ENCODE measurements at places on chromosomes 4 and X.

DNA sequence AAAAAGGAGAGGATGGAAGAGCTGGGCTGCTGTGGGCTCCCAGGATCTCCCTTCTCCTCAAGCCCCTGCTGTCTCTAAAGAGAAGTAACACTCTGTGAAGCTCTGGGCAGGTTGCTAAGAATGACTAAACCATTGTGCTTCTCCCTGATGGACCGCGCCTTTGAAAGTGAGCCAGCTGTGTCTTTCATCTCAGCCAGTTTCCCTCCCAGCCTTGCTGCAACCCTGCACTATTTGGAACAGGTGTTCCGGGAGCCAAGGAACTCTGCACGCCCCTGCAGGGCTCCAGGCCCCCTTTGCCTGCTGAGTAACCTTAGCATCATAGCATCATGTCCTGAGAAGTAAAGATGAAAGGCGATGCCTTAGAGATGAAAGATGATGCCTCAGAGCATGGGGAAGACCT lies 39.7 kb downstream of the SMIM20 start:
- peak; percentile 77 for DNase-seq

DNA sequence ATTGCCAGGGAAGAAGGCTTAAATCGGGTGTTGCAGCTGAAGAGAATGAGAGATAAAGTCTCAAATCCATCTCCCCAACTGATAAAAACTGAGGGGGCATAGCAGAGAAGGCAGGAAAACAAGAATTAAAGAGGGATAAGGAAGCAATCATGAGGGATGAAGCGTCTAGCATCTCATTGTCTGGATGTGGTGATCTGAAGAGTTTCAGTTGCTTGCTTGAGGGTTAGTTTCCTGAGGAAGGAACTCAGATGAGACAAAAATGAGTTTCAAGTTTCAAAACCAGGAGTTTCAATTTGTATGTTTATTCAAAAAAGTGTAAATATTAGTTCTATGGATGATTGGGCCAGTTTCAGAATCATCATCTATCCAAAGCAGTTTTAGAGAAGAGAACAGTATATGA lies 496.9 kb downstream of the RAB28 start:
- DNase-seq: no peak

DNA sequence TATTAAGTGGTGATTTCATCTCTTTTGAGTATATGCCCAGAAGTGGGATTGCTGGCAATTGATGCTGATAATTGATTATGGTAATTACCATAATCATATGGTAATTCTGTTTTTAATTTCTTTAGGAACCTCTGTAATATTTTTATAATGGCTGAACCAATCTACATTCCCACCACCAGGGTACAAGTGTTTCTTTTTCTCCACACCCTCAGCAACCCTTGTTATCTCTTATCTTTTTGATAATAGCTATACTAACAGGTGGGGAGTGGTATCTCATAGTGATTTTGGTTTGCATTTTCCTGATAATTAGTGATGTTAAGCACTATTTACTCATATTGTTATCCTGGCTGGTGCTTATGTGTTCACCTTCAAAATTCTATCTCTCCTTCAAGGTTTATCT lies 212.6 kb downstream of the FMR1NB start:
- DNase-seq: no peak

GRCh38 chrX:155995321-155995875 lies 2.1 kb upstream of the IL9R start:
- no peak for DNase-seq

DNA sequence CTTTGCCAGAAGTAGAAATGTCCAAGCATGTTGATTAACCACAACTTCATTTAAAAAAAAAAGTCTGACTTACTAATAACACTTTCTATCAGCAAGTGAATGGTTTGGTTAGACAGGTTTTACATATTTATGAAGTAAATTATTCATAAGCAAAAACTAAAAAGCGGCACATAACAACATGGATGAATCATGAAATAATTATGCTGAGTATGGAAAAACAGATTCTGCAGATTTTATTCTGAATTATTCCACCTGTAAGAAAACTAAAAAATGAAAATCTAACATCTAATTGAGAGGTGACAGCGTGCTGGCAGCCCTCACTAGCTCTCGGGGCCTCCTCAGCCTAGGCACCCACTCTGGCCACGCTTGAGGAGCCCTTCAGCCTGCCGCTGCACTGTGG lies 173.5 kb downstream of the ADAM29 start:
- DNase-seq: peak; percentile 4

GRCh38 chrX:151873096-151873495 lies 39.6 kb upstream of the MAGEA4 start:
- DNase-seq: no peak

- peak; percentile 32 for DNase-seq
Measured at GRCh38 chr4:161696944-161697343, 466.9 kb downstream of the FSTL5 start.

DNA sequence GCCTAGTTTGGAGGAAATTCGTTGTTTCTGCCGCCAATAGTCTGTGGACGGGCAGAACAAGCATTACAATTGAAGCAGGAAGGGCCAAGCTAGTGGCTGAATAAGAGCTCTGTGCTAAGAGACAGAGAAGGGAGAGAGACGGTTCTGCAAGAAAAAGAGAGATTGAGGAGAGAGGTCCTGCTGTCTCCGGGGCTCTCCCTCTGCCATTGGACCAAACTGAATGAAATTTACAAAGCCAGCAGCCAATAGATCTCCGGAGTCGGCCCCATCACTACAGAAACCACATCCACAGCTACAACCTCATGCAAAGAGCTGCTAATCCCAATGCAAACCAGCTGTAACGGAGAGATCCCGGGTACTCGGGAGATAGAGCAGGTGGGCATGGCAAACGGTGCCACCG lies at the start of gene NLGN4X:
NLGN4X (minus strand) TSS at position 148 of the 400 bp plus-strand sequence. CDS start 77,401 bp downstream, outside the sequence.
- no peak for DNase-seq

DNA sequence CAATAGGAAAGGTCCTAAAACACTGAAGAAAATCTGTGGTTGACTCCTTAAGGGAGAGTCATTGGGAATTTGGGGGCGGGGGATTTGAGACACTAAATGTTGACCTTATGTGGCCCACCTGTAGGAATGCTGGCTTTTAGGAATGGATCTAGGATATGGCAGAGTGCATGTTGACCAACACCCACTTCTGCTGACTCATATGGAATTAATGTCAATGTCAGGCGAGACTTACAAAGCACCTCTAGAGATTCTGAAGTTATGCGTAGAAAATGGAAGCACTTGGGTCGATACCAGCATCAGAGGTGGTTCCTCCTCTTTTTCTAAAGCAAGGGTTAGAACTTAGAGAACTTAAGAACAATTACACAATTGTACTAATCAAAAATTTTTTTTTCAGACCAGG lies 100.6 kb upstream of the CBR4 start:
- peak; percentile 30 for DNase-seq

DNA sequence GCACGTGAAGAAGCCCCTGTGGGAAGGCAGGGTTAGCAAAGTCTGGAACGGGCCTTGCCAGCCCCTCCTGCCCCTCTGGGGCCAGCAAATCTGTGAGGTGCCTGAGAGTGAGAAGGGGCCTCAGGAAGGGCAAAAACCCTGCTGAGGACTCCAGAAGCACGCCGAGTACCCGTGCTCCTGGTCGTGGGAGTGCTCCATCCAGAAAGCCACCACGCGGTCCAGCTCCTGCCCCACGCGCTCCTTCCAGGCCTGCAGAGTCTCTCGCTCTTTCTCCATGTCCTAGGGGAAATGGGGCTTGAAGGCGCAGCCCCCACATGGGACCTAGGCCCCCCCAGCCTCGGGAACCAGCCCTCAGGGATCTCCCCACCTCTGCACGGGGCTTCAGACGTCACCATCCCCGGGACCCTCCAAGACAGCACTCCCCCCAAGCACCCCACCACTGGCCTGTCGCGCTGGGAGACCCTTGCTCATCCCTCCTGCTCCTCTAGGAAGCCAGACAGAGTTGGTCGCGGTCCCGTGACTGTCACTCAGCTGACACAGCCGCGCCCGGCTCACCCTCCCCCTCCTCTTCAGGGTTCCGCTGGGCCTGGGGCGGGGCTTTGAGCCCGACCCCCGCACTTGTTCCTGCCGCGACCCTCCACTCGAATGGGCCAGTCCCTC lies at the start of gene RENBP:
RENBP (minus strand) TSS at position 504 of the 660 bp plus-strand sequence; CDS start at position 471, 33 bp downstream.
- no peak for DNase-seq

GRCh38 chr4:142838778-142839177 lies 7.3 kb downstream of the INPP4B start:
- DNase-seq: no peak

DNA sequence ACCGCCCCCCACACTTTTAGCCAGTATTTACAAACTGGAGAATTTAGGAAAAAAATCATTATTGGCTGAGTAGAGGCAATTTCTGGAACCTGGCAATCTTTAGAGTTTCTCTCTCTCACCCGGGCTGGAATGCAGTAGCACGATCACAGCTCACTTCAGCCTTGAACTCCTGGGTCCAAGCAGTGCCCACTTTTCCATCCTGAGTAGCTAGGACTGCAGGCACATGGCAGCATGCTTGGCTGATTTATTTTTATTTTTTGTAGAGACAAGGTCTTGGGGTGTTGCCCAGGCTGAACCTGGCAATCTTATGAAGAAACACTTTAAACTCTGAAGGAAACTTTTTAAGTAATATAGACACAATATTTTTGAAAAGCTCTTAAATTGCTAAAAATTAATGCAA lies 120.1 kb downstream of the AFF1 start:
- DNase-seq: no peak

DNA sequence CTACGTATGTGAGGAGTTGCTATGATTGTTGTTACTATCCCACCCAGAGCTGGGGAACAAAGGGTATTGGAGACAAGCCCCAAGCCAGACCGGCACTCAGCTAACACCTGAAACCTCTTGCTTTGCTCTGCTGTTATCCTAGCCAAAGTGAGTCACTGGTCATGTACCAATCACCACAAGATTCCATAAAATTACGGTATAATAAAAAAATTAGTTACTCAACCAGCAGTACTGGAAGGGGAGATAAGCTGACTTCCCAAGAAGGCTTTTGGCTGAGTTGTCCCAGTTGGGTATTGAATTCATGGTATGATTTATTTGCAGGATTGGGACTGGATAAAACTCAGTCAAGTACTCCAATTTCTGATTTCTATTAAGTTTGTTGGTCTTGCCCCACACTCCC lies 5.3 kb downstream of the EDA2R start:
- DNase-seq: peak; percentile 66

GRCh38 chrX:103330681-103331288 lies 746 bp downstream of the TCEAL7 start:
- DNase-seq: no peak

GRCh38 chr4:86972997-86973396 lies 38.2 kb downstream of the AFF1 start:
- peak; percentile 88 for DNase-seq

DNA sequence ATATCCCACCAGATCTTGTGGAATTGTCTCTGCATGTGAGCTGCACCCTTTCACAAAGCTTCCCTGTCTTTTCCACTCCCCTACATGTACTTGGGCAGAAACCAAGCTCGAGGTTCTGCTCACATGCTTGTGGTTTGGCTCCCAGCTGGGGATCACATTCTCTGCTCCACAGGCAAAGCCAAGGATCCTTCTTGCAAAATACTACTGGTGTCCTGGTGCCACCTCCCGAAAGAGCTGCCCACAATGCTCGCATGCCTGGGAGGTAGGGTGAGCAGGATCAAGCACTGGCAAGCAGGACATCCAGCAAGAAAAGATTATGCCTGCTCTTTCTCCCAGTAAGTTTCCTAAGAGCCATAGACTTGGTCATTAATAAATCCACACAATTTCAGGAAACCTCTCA lies 45.1 kb upstream of the PPARGC1A start:
- DNase-seq: peak; percentile 50

DNA sequence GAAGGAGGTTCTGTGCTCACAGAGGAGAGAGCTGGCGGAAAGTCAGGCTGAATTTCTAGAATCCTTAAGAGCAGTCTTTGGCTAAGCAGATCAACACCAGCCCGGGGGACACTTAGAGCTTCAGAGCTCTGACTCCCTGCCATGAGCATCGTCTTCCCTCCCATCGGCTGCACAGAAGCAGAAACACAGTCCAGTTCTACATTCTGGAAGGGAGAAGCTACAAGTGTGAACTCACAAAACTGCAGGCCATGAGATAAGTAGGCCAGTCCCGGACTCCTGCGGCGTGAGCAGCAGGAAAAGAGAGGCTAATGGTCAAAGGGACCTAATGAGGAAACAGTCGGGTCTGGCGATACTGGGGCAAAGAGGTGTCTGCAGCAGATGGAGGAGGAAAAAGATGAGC lies 211.5 kb downstream of the DHX15 start:
- no peak for DNase-seq

DNA sequence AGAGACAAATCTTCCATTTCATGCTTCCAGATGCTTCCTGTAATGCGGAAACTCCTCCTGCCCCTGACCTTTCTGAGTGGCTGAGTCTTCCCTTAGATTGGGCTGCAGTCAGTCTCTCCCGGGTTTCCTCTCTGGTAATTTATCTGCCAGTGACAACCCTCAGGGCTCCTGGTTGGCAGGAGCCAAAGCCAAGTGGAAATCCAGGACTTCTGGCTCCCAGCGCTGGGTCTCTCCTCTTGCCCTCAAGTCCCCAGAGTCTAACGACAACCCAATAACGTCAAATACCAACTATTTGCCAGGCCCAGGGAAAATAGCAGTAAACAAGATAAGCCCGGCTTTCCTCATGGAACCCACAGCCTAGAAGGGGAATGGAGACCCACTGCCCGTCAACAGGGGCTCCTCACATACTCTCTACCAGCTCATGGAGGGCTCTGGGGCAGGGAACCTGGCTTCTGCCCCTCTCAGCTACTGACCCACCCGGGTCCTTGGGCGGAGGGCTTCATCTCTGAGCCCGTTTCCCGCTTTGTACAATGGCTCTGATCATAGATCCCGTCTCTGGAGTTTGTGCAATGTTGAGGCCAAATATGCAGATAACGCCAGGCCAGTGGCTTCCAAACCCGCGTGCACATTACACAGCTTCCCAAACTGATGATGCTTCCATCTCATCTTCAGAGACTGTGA lies 1.1 kb upstream of the TBC1D14 start:
- no peak for DNase-seq

- DNase-seq: no peak
Measured at GRCh38 chrX:130196466-130196865, 24.7 kb downstream of the RAB33A start.

DNA sequence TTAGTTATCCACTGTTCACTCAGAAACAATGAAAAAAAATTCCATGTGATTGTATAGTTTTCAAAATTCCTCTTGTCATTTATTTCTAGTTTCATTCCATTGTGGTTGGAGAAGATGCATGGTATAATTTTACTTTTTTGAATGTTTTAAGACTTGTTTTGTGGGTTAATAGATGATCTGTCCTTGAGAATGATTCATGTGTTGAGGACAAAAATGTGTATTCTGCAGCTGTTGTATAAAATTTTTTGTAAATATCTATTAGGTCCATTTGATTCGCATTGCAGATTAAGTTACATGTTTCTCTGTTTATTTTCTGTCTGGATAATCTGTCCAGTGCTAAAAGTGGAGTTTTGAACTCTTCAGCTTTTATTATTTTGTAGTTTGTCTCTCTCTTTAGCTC lies 65.4 kb downstream of the RTL3 start:
- DNase-seq: no peak

DNA sequence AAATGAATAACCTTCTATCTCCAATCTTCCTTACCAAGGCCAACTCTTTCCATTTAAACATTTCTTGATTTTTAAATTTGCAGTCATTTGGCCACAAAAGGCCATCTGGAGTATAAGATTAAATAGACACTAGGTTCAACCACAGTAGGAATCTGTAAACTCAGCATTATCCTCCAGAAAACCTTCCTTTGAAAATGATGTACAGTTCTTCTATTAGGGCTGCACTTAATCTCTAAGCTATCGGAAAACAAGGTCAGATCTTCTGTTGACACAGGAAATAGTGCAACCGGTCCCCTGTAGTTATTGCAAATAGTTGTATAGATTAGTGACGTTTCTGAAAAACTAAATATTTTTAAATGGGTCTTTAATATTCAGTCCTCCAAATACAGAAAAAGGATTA lies 359.0 kb upstream of the ATOH1 start:
- DNase-seq: no peak

- DNase-seq: no peak
Measured at GRCh38 chrX:16868920-16869319, 1.2 kb downstream of the RBBP7 start.

GRCh38 chr4:109234596-109234995 lies 67.9 kb downstream of the COL25A1 start:
- no peak for DNase-seq

All from epithelial cell of esophagus (primary cell).